Fibroblast of skin of left quadriceps (primary cell): ENCODE measurements at places on chromosomes 7 and 10.
A peak's percentile ranks its signal among the peaks of the same experiment; 100 is the strongest.

GRCh38 chr7:135320268-135320667 is 86.6 kb downstream of the STRA8 start:
- peak; percentile 23 for DNase-seq

GRCh38 chr7:4801839-4802231 is 26.4 kb downstream of the AP5Z1 start:
- DNase-seq = no peak

DNA sequence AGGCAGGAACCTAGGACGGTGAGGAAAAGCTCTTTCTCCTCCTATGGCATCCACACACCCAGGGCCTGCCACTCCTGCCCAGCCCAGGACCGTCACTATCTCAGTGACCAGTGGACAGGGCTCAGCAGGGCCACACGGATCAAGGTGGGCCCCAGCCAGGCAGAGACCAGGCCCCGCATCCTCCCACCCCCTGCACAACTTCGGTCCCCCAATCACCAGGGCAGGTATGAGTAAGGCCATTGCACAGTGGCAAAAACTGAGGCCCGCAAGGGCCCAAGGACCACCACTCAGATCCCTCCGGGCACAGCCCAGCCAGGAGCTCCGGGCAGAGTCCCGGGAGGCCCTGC is 30.3 kb downstream of the OAT start:
- DNase-seq = no peak

DNA sequence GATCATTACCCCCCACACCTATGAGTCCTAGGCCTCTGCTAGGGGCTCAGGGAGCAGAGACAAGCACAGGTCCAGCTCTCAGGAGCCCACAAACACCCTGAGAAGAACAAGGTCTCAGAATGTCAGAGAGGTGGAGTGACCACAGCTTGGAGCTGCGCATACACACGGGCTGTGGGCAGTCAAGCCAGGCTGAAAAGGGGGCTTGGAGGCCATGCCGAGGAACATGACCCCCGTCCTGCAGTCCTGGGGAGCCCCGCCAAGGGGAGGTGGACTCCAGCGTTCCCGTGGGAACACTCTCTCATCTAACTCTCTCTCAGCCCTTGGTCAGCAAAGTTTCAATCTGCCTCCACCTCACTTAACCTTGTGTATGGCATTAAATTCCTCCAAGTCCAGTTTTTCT is 7.8 kb upstream of the MMP21 start:
- no peak for DNase-seq

DNA sequence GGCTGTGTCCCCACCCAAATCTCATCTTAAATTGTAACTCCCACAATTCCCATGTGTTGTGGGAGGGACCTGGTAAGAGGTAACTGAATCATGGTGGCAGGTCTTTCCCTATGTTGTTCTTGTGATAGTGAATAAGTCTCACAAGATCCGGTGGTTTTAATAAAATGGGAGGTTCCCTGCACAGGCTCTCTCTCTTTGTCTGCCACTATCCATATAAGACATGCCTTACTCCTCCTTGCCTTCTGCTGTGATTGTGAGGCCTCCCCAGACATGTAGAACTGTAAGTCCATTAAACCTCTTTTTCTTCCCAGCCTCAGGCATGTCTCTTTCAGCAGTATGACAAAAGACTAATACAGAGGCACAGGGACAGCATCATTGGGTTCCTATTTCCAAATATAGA is 381.2 kb downstream of the SFMBT2 start:
- no peak for DNase-seq

GRCh38 chr10:15486404-15486803 is 115.3 kb upstream of the FAM171A1 start:
- peak; percentile 63 for DNase-seq

GRCh38 chr10:98446151-98446660 is 529 bp downstream of the HPS1 start:
- DNase-seq = no peak

DNA sequence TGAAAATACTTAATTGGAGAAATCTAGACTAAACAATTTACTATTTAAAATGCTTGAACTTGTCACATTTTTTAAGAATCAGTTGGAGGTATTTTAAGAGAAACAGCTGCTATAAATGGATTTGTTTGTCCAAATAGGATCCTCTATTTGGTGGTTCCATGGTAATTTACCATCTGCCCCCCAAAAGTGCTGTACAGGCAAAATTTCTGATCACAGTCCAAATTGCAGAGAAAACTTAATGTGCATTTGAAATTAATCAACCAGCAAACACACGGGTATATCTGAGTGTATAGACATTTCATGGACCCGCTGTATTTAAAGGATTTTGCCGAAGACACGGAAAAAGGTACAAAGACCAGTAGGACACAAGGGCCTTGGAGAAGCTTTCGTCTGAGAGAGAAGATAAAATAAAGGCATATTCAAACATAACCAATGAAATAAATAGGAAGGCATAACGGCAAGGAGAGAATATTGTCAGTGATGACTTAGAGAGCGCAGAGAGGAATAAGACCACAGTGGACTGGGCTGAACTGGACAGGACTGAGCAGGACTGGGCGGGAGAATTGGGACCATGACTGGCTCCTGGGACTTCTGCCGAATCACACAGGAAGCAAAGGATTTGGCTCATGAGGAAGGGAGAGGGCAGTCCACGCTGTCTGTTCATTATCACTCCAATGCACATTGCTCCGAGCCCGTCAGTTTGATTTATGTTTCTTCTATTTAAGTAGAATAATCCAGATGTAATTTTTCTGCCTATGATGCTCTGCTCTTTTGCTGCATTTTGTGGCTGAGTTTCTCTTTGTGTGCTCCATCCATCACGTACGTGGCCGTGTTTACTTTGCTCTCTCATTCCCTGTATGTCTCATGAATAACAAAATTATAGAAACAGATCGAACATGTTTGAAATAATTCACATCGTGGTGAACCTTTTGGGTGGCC is 112.8 kb downstream of the PRLHR start:
- no peak for DNase-seq

- no peak for DNase-seq
These were observed 173.5 kb downstream of the DNAJC1 start for GRCh38 chr10:21830037-21830436.

DNA sequence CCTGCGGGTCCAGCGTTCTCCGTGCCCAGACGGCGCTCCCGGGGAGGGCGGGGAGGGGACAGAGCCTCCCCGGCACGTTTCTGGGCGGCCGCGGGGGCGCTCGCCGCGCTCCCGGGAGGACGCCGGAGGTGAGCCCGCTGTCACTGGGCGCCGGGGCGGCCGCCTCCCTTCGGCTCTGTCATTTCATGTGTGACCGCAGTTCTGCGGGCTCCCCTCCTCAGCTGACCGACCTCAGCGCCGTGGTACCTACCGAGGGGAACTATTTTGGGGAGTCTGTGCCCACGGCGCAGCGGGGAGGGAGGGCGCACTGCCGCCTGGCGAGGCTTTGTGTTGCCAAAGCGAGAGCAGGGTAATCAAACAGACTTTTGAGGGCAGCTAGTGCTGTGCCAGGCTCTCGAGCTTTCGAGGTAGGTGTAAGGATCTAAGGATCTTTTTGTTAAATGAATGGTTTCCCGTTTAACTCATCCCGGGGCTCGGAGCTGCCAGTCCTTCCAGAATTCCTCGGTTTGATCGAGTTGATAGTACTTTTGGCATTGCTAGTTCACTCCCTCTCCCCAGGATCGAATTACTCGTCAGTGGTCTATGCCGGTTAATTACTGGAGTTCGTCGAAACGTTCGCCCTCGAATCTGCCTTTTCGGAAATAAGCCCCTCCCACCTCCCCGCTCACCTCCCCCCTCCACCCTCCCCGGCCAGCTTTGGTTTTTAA is 1.9 kb downstream of the ARID5B start:
- peak; percentile 46 for DNase-seq

- DNase-seq = no peak
These were observed 58.1 kb upstream of the AQP1 start for GRCh38 chr7:30853576-30853975.

- no peak for DNase-seq
These were observed 541.8 kb downstream of the PARD3 start for GRCh38 chr10:34273340-34273739.

DNA sequence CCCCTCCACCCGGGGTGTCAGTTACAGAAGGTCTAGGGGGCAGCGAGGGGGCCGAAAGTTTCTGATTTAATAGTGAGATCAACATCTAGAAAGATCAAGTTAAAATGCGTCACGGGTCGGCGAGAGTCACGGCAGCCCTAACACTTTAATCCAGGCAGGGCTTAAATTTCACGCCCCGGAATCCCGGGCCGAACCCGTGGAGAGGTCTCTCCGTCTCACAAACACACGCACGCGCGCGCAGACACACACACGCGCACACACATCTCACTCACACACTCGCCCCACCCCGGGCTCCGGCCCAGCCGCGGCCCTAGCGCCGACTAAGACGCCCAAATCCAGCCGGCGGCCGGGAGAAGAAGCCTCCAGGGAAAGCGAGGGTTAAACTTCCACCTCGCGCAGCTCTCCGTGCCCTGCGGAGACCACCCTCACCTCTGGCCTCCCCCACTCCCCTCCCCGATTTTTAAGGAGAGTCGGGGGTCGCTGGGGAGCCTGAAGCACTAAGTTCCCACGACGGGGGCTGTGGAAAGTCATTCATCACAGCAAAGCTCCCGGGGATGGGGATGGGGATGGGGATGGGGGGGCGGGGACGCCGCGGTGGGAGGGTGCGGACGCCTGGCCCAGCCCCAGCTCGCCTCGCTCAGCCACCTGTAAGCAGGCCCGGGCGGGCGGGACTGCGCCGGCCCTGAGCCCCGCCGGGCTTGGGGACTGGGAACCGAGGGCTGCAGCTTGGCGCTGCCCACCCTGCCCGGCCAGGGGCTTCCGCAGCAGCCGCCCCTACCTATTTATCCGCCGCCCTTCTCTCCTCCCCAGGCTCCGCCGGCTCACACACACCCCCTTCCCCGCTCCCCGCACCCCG is 1.6 kb downstream of the PDGFA start:
- DNase-seq = no peak

- DNase-seq = no peak
These were observed 5.0 kb downstream of the PDZD8 start for GRCh38 chr10:117370205-117370604.

DNA sequence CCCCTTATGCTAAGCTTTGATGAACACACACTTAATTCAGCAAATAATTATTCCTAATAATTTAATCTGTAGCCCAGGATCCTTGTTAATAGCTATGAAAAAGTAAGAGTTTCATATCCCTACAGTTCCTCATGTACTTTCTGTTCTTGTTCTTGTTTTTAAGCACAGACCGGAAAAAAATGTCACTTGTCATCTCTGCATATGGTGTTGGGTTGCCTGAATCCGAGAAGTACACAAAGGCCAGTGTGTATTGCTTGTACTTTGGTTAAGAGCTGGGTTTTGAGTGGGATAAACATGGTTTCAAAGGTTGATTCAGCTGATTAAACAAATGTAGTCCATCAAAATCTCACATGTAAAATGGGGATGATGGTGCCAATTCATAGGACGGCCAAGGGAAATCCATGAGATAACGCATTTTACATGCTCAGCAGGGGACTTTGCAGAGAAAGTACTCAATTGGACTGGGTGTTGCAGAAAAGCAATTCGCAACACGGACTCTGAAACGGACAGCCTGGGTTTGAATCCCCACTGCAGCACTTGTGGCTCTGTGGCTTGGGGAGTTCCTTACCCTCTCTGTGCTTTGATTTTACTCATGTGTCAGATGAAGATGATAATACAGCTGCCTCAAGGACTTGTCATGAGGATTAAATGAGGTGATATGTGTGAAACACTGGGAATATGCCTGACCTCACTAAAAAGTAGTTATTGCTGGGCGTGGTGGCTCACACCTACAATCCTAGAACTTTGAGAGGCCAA is 71.7 kb downstream of the MAP3K8 start:
- DNase-seq = no peak

GRCh38 chr7:37536706-37537105 is 88.0 kb upstream of the ELMO1 start:
- DNase-seq = no peak

DNA sequence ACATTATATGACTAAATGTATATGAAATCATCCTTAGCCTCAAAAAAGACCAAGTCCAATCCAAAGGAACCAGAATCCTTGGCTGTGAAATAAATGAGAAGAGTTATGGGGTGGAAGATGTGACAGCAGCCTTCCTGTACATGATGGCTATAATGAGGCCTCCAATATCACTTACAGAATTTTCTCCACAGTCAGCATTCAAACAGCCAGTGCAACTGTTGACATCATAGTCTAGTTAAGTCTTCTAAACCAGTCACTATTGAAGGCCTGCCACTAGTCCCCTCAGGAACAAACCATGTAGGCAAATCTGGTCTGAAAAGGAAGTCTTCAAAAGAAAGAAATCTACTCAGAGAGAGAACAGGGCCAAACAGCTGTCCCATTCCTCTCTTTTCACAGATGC is 219.5 kb upstream of the CCDC6 start:
- no peak for DNase-seq

DNA sequence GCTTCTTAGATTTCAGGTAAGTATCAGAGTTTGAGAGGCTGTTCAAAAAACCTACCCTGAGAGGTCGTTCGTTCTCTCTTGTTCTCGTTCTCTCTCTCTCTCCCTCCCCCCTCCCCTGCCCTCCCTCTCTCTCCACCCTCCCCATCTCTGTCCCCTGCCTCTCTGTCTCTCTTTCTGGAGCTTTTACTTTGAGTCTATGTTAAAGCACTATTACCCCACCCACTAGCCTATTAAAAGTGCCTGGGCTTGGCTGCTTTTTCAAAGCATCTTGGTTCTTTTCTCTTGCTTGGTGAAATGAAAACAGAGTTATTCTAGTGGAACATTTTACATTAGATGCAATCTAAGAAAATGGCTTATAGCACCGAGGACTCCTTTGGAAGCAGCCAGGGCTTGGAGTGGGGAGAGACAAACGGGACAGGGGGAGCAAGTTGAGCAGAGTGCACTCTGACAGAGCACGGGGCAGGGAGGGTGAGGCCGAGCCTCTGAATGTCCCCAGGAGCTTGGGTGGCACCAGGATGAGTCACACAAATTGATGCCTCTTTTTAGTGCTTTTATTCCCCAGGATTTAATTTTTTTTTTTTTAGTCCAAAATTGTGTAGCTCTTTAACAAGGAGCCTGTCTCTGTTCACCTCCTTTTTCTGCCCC is 134.3 kb downstream of the CFAP58 start:
- DNase-seq = no peak

- no peak for DNase-seq
These were observed 60.0 kb downstream of the VSTM4 start for GRCh38 chr10:49055221-49055849.

GRCh38 chr7:94307399-94308048 is 87.2 kb upstream of the COL1A2 start:
- DNase-seq = no peak

GRCh38 chr7:149196151-149196704 is 882 bp downstream of the ZNF282 start:
- DNase-seq = no peak

- no peak for DNase-seq
These were observed 313.2 kb downstream of the PRPF18 start for GRCh38 chr10:13899941-13900340.

GRCh38 chr7:2466675-2467074 is 9.5 kb downstream of the GRIFIN start:
- no peak for DNase-seq

DNA sequence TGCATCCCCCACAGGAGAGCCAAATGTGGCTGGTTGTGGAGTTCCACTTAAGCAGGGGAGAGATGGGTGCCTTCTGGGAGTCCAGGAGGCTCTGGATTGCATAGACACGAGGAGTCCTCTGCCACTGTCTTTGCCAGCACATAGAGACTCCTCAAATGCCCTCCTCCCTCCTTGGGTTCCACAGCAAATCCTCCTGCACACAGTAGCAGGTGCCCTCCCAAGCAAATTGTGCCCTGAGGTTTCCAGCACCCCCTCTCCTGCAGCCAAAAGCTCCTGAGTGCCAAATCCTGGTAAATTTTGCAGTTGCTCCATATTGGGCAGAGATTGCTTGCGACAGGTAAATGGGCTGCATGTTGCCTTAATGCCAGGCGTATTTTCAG is 5.8 kb downstream of the EVX1 start:
- DNase-seq = no peak
